Psoas muscle (tissue), 8 donors: ENCODE measurements at places on chromosomes 5 and 9. TPM values are rescaled to one million over a fixed set of nuclear protein-coding genes. Genes with fewer than 3 reads are reported as not detected.
A peak's percentile ranks its signal among the peaks of the same experiment; 100 is the strongest.

- no peak overlapping the region for H3K4me3 ChIP-seq
- no peaks in the 10 kb centered on the region for H3K4me1 ChIP-seq
- no peaks in the 10 kb centered on the region for H3K27me3 ChIP-seq
- no peaks in the 10 kb centered on the region for H3K36me3 ChIP-seq
- DNase-seq, result no peak
- no peak overlapping the region for H3K27ac ChIP-seq
Measured at GRCh38 chr9:6893350-6894131, 135.8 kb downstream of the KDM4C start.

- no peaks in the 10 kb centered on the region for H3K36me3 ChIP-seq
- H3K27me3 ChIP-seq, result no peaks in the 10 kb centered on the region
- H3K4me3 ChIP-seq, result peak overlapping the region; percentile 66
- peak overlapping the region; percentile 94 for H3K27ac ChIP-seq
Measured at GRCh38 chr9:87148331-87149104, 201.2 kb upstream of the GAS1 start.

DNA sequence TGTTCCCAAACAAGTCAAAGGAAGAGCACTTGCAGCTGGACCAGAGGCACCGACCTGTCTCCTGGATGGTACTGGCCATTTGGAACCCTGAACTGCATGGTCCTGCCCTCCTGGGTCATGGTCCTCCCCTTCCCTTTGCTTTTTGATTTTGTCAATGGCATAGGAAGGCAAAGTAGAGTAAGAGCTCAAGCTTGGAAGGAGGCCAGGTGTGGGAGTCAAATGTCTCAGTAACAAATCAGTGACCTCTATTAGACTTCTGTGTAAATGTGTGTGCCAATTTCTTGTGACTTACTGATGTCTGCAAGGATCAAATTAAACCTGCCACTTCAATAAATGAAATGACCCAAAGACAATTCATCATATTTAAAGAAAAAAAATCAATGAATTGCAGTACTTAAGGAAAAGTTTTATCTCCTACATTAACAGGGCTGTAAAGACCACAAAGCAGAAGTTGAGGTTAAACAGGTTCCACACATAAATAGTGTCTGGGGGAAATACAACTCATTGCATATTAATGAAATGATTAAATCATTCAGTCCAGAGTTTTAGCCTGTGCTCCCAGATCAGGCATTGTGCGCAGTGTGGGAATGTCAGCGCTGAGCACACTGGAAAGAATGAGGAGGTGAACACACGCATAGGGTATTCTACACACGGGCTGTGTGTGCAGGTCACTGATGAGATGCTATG, 32.7 kb downstream of the OSMR start:
- DNase-seq, result no peak
- H3K4me3 ChIP-seq, result no peak overlapping the region
- no peaks in the 10 kb centered on the region for H3K27me3 ChIP-seq
- peaks cover 8% of the 10 kb centered on the region for H3K36me3 ChIP-seq

- no peak overlapping the region for H3K4me3 ChIP-seq
- no peaks in the 10 kb centered on the region for H3K4me1 ChIP-seq
- H3K36me3 ChIP-seq, result no peaks in the 10 kb centered on the region
- DNase-seq, result no peak
- no peak overlapping the region for H3K27ac ChIP-seq
- no peaks in the 10 kb centered on the region for H3K27me3 ChIP-seq
Measured at GRCh38 chr5:113897748-113898147, 384.3 kb downstream of the YTHDC2 start.

GRCh38 chr9:37209431-37210386, 89.3 kb downstream of the ZCCHC7 start:
- no peaks in the 10 kb centered on the region for H3K4me1 ChIP-seq
- peaks cover 5% of the 10 kb centered on the region for H3K36me3 ChIP-seq
- H3K27me3 ChIP-seq, result no peaks in the 10 kb centered on the region
- no peak overlapping the region for H3K4me3 ChIP-seq

Gene CFAP90
- total RNA-seq, result not detected
